ENCODE measurements at places on chromosomes 11 and 22.

- DNase-seq: peak; percentile 15
These were observed 38.4 kb upstream of the THY1 start for GRCh38 chr11:119461229-119461963.

- no peak for DNase-seq
These were observed 35.9 kb downstream of the ZNF215 start for GRCh38 chr11:6962141-6962540.

DNA sequence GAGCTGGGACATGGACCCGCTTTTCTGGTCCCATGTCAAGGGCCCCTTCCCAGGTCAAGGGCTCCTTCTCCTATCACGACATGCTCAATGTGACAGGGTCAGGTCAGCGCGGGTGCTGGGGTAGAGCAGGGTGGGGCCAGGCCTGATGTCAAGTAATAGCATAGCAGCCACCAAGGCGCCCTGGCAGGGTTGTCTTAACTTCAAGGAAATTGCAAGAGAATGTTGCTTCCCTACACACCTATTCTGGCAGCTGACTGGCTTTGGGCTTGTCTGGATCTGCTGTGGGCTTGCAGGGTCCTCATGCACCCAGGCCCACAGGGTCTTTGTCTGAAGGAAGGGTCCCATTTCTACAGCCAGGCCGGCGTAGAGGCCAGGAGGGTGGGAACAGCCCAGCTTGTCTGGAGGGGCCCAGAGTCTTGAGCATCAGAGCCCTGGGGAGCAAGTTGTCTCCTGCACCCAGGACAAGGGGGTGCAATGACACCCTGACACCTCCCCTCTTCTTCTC lies 71.4 kb downstream of the BUD13 start:
- no peak for DNase-seq

DNA sequence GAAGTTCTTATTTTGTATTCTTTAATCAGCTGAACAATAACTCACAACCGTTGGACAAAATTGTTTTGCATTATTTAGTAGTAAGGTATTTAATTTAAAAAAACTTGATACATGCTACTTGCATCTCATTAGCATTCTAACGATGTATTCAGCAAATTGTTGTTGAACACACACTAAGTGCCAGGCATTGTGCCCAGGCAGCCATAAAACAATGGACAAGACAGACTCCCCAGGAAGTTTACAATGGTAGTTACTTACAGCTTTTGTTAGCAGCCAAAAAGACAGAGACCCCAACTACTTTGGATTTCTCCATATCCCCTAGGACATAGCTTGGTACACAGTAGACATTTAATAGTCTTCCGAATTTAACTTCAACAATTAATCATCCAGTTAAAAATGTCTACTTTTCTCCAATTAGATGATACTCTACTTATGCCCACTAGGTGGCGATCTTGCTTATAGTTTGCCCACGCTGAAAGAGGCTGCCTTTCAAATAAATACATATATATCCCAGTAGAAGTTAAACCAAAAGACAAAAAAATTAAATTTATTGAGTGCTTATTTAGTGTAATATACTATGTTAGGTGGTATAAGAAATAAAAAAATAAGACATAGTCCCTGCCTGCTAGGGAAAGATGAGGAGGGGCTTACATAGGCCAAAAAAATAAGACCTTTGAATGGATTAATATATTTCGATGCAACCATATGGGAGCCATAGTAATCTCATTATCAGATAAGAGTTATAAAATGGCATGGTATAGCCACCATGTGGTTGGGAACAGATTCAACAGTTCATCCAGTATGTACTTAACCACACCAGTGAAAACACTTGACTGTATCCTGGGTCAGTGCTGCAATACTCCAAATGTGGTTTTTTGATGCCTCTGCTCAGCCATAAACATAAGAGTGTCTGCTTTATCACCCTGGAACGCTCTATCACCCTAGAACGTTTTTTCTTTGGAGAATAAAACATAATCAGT lies 2.0 kb upstream of the FJX1 start:
- peak; percentile 15 for DNase-seq

DNA sequence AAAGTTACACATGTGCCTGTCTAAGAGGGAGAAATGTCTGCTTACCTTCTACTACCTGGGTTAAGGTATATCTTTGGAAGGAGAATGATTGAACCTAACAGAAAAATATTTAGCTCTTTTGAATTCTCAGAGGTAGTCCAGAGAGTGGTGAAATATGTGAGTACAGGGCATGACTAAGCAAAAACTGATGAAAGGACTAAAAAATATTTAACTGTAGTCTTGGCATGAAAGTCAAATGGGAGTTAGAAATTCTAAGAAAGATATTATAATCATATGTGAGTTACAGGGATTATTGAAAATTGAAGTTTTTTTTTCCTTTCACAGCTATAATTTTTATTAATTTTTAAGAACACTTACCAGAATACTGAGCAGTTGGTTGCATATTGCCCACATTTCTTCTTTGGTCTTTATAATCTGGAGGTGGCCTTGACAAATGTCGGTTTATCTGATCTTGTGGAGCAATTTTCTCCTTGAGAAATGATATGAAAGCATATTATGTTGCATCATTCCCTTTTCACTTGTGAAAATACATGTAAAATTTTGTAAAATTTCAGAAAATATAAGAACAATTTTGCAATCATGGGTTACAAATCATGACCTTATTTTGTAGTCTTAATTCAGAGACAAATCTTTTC lies 61.4 kb upstream of the MTMR2 start:
- no peak for DNase-seq

DNA sequence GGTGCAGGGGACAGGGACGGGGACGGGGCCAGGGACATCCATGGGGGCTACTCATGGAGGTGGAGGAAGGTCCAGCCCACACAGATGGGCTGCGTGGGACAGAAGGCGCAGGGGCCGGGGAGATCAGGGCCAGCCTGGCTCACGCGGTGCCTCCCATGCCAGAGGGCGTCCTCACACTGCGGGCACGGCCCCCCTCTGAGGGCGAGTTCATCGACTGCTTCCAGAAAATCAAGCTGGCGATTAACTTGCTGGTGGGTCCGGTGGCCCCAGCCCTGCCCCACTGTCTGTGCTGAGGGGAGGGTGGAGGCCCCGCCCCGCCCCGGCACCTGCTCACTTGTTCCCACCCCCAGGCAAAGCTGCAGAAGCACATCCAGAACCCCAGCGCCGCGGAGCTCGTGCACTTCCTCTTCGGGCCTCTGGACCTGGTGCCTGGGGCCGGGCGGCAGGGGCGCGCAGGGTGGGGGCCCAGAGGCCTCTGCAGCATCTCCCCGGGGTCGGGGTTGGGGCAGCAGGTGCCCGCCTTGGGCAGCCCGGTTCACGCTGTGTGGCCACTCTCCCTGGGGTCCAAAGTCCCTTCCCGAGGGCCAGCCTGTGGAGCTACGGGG lies 15.8 kb downstream of the EPS8L2 start:
- DNase-seq: no peak

DNA sequence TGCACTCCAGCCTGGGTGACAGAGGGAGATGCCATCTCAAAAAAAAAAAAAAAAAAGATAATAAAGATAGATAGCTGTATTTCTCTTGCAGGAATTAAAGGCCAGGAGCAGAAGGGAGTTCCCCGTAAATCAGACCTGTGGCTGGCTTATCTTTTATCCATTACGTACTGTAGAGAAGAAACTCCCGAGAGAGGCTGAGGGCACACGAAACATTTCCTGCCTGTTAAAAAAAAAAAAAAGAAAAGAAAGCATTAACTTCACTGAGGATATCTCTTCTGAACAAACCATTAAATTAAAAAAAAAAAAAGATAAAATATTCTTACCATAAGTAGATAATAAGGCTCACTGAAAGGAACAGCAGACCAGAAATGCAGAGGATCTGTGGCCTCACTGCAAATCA lies 22.5 kb downstream of the P4HA3 start:
- no peak for DNase-seq

GRCh38 chr11:132062031-132062430 lies 691.6 kb downstream of the NTM start:
- no peak for DNase-seq

GRCh38 chr11:94895451-94895850 lies 77.9 kb downstream of the CWC15 start:
- no peak for DNase-seq

DNA sequence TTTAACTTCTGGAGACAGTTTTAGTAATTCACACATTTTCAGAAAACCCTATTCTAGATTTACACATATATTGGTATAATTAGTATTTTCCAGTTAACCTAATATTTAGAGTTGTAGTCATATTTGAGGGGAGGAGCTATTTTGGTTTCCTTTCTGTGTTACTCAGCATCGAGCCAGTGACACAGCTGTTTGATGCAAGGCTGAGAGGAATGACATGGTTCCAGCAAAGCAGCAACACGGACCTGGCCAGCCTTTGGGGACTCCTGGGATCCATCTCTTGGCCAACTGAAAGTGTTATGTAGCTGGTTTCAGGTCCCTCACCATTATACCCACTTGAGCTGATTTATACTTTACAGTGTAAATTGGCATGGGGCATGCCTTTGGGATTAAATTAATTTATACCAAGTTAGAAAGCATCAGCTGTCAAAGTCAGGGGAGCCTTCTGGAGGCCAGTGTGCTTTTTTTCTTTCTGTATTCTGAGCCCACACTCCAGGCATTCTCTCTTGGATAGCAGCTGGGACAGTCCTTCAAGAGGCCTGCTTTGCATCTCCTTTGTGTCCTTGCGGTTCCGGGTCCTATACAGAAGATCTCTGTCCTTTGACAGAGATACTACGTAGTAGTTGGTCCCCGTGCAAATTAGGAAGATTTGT lies 91.3 kb upstream of the SLC25A18 start:
- DNase-seq: no peak

- DNase-seq: no peak
These were observed 64.8 kb upstream of the FAR1 start for GRCh38 chr11:13603661-13604060.

GRCh38 chr11:72088076-72088808 lies 7.6 kb downstream of the LRRC51 start:
- no peak for DNase-seq

GRCh38 chr11:64769283-64769682 lies 9.1 kb downstream of the SF1 start:
- no peak for DNase-seq

GRCh38 chr11:122864386-122865115 lies 18.0 kb upstream of the JHY start:
- no peak for DNase-seq

DNA sequence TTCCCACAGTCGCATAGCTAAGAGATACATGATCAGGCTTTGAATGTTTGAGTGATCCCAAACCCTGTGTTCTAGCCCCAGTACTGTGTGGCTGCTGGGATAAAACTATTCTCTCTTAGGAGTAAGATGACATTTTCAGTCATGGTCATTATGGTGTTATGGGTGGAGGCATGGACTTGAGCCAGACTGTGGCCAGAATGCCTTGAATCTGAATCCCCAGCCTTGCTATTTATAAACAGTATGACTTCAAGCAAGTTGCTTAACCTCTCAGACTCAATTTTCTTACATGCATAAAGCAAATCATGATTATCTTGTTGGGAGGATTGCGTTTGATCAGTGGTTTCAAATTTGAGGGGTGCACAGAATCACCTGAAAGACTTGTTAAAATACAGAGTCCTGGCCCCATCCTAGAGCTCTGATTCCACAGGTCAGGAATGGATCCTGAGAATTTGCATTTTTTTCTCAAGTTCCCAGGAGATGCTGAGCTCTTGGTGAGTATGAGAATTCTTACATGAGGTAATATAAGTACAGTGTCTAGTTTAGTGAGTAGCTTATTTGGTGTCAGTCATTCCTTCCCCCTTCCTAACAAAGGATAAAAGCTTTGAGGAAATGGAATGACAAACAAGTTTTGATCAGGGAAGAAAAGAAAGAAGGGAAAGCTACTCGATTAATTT lies 571.7 kb downstream of the METTL15 start:
- DNase-seq: no peak

GRCh38 chr11:7160814-7161489 lies 72.2 kb downstream of the RBMXL2 start:
- no peak for DNase-seq

- DNase-seq: no peak
These were observed 21.2 kb upstream of the CD5 start for GRCh38 chr11:61080986-61081590.

DNA sequence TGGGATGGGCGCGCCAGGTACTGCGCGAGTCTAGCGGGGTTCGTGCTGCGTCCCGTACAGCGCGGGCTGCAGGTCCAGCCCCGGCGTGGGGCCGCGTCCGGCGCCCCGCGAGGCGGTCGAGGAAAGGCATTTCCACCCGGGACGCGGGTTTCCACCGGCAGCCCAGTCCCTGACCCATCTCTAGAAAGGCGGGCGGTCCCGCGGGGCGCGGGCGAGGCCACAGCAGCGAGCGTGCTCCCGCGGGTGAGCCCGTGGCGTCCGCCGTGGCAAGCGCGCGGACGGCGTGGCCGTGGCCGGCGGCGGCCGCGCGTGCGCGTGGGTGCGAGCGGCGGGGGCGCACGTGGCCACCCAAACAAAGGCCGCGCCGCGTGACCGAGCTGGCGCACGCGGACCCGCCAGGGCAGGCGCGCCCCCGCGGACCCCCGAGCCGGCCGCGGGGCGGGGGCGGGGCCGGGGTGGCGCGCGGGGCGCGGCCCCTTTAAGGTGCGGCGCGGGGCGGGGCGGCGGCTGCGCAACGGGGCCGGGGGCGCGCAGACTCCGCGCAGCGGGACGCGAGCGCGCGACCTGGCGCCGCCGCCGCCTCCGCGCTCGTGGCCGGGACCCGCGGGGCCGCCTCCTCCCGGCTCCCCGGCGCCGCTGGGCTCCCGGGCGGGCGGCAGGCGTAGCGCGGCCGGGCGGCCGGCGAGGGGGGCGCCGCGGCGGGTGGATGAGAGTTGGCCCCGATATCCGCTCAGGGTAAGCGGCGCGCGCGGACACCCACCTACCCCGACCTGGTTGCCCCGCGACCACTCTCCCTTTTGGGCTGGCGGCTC lies 39.3 kb upstream of the CELSR1 start:
- DNase-seq: no peak

- no peak for DNase-seq
These were observed 14.3 kb downstream of the LRRC75B start for GRCh38 chr22:24578355-24579257.

- no peak for DNase-seq
These were observed 128.7 kb downstream of the MPPED1 start for GRCh38 chr22:43540529-43540923.

DNA sequence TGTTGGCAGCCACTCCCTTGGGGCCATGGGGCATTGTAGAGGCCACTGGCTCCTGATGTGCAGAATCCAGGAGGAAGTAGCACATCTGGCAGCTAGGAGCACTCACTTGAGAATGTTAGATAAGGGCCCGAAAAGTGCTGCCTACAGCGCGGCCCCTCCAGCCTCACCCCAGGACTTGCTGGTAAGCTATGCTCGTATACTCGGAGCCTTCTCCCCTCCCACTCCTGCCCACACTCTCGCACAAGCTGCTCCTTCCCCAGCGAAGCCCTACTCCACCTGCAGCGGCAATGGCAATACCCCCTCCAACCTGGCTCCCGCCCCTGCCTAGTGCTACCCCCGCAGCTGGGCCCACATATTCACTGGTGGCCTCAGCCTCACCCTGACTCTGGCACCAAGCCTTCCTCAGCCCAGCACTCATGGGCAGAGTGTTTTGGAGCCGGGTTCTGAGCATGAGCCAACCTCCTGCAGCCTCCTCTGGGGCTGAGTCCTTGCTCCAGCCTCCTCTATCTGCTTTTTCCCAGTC lies 47.7 kb downstream of the PDE2A start:
- no peak for DNase-seq

DNA sequence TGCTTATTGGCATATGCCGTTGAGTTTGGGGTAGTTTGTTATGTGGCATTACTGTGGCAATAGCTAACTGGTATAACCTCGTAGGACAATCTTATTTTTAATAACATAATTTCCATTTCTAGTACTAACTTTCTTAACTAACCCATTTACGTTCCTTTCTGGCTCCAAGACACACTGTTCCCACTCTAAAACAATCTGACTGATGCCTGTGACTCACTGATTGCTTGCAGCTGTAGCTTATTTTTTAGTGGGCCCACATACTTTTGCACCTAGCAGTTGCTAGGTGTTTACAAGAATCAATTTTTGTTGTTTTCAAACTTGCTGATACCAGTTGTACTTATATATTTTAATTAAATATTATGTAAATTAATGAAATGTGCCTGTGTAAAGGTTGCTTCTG lies 52.2 kb downstream of the FAT3 start:
- no peak for DNase-seq

Measured in NCI-H1092 (cell line).